GM18507 (cell line): ENCODE measurements at places on chromosomes 11 and 22.

DNA sequence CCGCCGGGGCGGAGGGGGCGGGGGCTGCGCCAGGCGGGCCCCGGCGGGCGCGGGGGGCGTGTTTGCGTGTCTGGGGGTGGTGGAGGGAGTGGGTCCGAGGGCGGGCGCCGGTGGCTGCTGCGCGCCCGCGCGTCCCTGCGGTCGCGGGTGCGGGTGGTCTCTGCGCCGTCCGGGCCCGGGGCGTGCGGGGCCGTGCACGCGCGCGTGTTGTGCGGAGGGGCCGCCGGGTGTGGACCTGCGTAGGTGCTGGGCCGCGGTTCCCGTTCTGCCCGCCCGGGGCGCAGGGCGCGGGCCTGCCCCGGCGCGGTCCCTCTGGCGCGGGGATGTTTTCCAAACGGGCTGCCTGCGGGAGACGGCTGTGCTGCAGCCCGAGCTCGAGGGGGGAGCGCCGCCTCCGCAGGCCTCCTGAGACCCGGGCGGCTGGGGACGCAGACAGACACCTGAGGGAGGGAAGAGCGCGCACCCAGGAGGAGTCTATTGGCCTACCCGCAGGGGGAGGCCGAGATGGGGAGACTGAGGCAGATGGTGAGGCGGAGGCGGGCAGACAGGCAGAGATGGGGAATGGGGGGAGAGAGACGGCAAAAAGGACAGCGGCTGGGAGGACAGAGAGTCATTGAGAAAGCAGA lies 442 bp downstream of the PELI3 start:
- DNase-seq = no peak

DNA sequence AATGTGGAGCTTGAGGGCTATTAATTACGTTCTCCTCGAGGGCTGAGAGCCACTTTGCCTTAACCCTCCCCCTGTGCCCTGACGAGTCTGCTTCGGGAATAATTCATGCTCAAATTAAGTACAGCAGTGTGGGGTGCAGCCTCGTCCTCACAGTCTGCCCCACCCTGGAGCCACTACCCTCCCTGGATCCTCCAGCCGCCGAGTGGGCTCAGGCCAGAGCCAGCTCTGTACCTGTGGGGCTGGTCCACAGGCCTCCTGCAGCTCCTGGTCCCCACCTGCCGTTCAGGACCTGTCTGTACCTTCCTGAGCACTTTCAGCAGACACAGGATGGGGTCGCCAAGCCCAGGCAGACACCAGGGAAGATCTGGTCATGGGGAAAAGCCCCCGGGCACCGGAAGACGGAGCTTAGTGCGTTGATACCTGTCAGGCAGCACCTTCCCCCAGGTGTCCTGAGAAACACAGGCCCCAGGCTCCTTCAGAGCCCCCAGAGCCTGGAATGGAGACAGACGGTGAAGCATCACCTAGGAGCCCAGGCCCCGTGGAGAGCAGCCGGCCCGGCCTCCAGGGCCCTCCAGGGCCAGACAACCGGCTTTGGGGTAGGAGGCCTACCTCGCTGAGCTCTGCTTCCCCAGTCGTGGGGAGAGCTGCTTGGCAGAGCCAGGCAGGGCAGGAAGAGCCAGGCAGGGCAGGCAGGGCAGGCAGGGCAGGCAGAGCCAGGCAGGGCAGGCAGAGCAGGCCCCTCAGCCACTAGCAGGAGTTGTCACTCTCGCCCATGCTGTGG lies 9.7 kb downstream of the TSPAN32 start:
- DNase-seq = no peak

DNA sequence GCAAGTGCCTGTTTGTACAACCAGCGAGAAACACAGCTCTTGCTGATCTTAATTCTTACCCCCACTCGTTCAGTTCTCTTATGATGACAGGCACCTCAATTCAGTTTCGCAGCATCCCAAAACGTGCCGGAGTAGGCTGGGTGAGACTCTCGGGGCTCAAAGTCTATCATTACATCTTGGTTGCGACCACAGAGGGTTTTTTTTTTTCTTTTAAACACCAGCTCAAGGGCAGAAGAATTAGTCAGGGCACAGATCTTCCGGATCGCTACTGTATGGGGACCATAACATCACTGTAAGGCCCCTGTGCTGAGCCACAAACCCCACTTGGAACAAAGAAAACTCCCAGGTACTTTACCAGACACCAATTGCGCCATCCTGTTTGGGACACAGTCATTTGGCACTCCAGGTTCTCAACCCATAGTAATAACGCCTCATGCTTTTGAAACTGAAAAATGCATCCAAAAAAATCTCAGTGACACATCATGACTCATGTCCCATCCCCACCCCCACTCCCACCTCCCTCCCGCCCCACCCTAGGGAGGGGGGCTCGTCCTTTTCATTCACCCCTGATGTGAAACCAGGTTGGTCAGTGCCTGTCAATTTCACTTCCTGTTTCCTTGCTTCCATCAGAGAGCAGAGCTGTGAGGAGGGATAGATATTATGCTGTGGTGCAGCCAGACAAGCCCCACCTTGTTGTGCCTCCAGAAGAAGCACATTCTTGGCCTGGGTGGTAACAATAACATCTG lies 41.0 kb upstream of the CD5 start:
- DNase-seq = peak; percentile 61

DNA sequence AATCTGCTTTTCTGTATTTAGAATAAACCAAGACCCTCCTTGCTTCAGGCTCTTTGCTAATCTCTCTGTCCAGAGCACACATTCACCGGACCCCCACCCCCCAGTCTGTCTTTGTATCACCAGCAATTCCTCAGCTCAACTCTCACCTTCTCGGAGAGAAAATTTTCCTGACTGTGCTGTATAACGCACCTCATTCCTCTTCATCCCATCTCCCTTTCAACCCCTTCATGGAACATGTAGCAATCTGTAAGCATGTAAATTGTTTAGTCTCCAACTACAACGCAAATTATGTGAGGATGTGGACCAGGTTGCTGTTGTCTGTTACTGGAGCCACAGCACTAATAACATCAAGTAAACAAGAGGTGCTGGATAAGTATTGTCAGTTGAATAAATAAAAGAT lies 349.8 kb downstream of the DCDC1 start:
- no peak for DNase-seq

DNA sequence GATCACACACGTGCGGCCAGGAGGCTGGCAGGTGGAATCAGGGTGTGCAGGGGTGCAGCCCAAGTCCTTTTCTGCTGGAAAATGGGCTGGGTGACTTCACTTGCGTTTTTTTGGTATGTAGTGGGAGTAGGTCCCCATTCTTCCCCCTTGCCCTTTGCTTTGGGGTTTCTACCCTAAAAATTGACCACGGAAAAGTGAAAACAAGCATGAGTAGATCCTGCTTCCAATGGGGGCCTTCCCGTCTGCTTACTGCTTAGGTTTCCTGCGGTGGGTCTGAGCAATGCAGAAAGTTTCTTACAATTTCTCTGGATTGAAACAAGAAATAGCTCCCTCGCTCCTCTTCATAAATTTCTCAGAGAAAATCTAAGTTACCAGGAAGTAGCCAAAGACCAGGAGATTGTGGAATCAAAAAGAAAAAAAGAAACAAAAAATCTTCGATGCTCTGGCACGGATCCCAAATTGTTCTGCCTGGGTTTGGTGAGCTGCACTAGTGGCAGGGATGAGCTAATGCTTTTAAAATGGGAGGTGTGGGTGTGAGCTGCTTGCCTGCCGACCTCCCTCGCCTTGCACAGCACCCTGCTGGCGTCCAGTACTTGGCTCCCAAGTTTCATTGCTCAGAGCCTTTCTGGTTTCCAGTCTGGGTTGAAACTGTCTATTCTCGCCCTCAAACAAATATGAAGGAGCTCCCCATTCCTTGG lies 2.4 kb downstream of the TIMP3 start:
- no peak for DNase-seq

GRCh38 chr11:113255096-113255495 lies 59.3 kb upstream of the TTC12 start:
- no peak for DNase-seq

DNA sequence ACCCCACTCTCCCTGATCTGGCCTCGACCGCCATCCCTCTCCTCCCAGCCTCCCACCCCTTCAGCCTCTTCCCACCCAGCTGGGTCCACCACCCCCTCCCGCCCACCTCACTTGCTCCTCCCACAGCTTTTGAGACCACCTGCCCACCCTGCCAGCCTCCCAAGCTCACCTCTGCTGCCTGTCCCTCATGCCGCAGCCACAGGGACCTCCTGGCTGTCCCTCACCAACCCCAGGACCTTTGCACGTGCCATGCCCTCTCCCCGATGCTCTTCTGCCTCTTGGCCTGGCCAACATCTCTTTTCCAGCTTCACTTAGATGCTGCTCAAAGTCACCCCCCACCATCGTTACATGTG lies 6.5 kb downstream of the PNPLA5 start:
- no peak for DNase-seq

- no peak for DNase-seq
Observed at GRCh38 chr11:19059833-19060232, 684 bp downstream of the MRGPRX2 start.
